ENCODE measurements at places on chromosomes 5 and 9.

- no peak for DNase-seq
Measured at GRCh38 chr9:4077499-4078102, 222.3 kb downstream of the GLIS3 start.

DNA sequence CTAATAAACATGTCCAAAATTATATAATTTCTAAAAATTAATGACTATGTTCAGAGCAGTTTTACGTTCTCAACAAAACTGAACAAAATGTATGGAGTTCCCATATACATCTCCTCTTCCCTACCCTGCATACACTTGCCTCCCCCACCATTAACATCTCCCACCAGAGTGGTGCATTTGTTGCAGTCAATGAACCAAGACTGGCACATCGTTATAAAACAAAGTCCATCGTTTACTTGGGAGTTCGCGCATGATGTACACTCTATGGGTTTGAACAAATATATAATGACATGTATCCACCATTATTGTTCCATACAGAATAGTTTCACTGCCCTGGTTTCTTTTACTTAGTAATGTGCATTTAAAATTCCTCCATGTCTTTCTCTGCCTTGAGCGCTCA is 130.1 kb downstream of the APBA1 start:
- no peak for DNase-seq

- DNase-seq = no peak
Measured at GRCh38 chr9:138082918-138083636, 205.5 kb downstream of the CACNA1B start.

GRCh38 chr5:111635151-111635902 is 121.7 kb downstream of the NREP start:
- no peak for DNase-seq

GRCh38 chr9:85224729-85225128 is 517.0 kb downstream of the AGTPBP1 start:
- no peak for DNase-seq

- no peak for DNase-seq
Measured at GRCh38 chr5:116372931-116373597, 201.6 kb downstream of the SEMA6A start.

GRCh38 chr5:142860270-142860669 is 90.1 kb downstream of the ARHGAP26 start:
- no peak for DNase-seq

- peak; percentile 54 for DNase-seq
Measured at GRCh38 chr9:120928483-120929228, 2.1 kb upstream of the TRAF1 start.

- no peak for DNase-seq
Measured at GRCh38 chr5:54254482-54255198, 55.7 kb downstream of the ARL15 start.

- peak; percentile 12 for DNase-seq
Measured at GRCh38 chr5:53481887-53482716, 1.7 kb downstream of the FST start.

GRCh38 chr5:175823731-175824525 is 47.5 kb upstream of the CPLX2 start:
- DNase-seq = no peak

GRCh38 chr5:155834271-155834975 is 492.5 kb upstream of the SGCD start:
- DNase-seq = no peak

- no peak for DNase-seq
Measured at GRCh38 chr5:113293068-113293974, 141.5 kb downstream of the TSSK1B start.

DNA sequence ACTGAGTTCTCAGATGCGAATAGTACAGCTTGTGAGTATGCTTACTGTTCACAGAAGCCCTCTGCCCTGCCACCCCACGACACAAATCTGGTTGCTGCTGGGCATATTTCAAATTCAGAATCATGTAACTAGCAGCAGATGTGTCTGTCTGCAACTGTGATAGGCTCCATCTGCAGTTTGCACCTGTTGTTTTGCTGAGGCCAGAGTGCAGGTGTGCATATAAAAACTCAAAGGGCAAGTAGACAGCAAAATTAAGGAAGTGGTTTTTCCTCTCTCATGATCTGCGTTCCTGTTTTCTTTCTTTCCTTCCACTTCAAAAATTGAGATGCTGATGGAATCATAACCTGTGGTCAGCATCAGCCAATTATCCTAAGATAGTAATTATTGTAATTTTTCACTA is 1000.5 kb downstream of the PTPRD start:
- DNase-seq = no peak

Measured in T-helper 2 cell (primary cell).